ENCODE measurements at places on chromosomes 16 and 17.

DNA sequence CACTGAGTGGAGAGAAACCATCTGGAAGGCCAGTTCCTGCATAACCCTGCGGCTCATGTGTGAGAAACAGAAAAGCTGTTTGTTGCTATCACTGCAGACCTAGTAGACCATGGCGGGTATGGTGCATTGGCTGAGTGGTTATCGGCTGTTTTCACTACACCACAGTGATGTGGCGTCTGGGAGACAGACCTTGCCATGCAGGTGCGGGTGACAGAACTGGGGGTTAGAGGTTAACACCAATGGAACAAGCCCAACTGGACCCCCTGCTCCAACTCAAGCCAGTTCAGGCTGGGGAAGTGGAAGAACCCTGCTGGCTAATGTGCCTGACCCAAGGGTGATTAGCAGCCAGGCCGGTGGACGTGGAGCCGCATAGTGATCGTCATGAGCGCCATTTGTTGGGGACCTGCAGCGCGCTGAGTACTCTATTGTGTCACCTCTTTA, 91.9 kb downstream of the IRF8 start:
- peak; percentile 62 for DNase-seq

DNA sequence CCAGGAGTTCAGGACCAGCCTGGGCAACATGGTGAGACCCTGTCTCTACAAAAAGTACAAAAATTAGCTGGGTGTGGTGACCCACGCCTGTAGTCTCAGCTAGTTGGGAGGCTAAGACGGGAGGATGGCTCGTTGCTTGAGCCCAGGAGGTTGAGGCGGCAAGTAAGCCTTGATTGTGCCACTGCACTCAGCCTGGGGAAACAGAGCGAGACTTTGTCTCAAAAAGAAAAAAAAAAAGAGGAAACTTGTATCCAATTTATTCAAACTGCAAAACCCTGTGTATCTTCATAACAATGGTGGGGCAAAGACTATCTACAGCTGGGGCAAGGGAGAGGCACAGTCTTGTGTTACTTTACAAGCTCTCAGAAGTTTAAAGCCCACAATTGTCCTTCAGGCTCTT, 21.5 kb downstream of the GRB7 start:
- DNase-seq, result no peak

GRCh38 chr17:75740215-75740614, 19.0 kb downstream of the ITGB4 start:
- DNase-seq, result no peak

DNA sequence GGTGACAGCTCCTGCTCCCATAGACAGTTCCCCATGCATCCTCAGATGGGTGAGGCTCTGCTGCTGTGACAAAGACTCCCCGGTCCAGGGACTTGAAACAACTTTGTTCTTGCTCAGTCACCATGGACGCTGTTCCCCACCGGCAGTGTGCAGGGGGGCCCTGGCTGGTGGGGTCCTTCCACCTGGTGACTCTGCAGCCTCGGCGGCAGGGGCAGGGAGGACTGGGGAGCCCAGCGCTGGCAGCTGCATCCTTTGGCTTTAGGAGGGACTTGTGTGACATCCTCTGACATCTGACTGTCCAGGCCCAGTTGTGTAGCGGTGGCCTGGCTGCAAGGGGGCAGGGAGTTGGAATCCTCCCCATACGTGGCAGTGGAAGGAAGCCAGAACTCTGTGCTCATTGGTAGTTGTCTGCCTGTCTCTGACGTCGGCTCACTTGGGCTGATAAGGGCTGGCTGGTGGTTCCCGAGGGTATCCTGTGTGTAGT, 107.3 kb downstream of the CMIP start:
- DNase-seq, result no peak

- DNase-seq, result no peak
These were observed 49.7 kb upstream of the ARL4D start for GRCh38 chr17:43349142-43349541.

Data from CD4-positive, alpha-beta T cell treated with Interleukin-15 for 1 hour (primary cell).